ENCODE measurements at places on chromosomes 5 and 9. TPM values are rescaled to one million over a fixed set of nuclear protein-coding genes. Genes with fewer than 3 reads are reported as not detected.

POC5 gene
- polyA plus RNA-seq, result 7.7 TPM

FAM221B gene
- polyA plus RNA-seq, result 0.13 TPM

IFNA2 gene
- not detected for polyA plus RNA-seq

CEP72 gene
- 3.1 TPM for polyA plus RNA-seq

DAPK1 gene
- polyA plus RNA-seq, result 33.0 TPM
